ENCODE measurements at places on chromosomes 12 and 14.

DNA sequence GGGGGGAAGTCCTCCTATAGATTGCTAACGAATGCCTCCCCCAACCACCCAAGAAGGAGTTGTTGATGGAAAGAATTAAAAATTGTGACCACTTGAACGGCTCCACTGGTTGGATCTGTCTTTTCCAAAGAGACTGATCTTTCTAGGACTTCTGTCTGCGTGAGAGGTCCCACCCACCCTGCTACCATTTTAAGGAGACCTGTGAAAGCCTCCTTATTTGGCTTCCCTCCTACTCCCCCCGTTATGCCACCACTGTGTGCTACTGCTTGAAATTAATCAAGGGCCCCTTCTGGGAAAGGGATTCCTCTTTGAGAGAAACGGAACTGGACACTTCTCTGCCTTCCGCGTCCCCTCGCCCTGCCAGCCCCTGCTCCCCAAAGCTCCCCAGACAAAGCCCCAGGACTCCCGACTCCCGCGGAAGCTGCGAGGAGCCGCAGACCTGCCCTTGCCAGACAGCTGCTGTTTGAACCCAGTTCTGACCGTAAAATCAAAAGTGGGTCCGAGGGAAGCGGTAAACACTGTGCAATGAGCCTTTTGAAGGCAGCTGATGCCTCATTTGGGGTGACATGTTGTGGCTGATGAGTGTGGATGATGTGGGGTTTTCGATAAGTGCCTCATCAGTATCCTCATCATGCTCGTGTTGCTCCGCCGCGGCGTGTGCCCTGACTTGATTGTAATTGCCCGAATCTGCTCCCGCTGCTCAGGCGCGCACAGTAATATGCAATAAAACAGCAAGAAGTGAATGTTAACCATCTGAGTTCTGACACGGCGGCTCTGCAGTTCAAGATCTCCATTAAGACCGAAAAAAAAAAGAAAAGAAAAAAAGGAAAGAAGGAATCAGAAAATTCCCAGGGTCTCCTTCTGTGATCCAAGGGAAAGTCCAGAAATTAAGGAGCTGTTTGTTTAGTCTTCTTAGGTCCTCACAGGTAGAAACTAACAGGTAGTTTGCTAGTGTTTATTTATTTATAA lies 48.2 kb downstream of the MBIP start:
- DNase-seq: peak; percentile 62

GRCh38 chr14:56630707-56631106 lies 51.1 kb downstream of the TMEM260 start:
- DNase-seq: no peak

- no peak for DNase-seq
Observed at GRCh38 chr12:118790578-118790977, 190.8 kb upstream of the SRRM4 start.

DNA sequence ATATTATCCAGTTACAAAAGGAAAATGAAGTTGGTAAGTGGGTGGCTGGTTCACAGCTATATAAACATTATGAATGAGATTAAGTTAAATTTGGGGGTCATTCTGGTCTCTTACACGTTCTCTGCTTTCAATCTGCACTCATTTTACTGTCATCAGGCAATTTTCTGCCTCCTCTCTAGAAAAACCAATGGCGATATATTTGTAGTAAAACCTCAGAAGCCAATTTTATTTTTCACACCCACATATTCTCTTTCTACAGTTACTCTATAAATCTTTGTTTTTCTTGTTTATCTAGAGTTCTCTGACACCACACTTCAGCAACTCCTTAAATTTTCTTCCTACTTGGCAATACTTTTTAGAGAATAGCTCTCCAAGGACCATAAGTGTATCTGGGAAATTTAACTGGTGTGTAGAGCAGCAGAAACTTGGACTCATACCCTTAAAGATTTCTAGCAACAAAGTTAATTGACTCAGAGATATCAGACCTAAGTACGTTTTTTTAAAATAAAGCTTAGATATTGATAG lies 926.9 kb downstream of the TMTC2 start:
- DNase-seq: no peak

DNA sequence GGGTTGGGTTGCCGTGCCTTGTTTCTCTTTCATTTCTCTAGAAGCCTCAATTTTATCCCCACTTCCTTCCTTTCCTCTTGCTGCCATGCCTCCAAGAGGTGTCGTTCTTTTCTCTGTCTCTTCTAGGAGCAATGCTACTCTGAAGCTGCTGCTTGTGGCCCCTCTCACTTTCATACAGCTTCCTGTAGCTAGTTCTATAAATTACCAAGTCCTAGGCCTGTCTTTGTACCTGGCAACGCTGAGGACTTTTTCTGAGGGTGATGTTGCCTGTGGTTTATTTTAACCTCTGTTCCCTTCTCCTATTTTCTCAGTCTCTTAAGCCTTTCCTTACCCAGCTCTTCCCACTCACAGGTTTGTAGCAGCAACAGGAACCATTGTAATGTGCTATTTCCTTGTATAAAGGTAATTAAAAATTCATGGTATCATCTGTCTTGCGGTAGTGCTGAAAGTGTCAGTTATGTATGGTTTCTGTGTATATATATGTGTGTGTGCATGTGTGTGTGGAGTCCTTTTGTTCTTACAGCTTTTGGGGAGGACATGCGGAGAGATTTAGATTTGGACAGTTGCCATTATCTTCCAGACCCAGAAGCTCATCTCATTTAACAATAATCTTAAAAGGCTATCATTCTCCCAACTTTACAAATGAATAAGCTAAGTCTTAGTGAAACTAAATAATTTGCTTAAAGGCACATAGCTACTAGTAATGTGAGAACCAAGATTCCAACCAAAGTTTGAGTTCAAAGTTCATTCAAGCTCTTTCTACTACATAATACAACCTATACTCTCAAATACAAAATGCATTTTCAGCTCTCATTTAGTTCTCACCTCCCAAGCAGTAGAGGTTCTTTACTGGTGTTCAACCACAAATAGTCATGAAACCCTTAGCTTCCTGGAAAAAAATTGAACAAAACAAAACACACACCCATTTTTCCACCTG lies 43.8 kb downstream of the DDHD1 start:
- DNase-seq: no peak

DNA sequence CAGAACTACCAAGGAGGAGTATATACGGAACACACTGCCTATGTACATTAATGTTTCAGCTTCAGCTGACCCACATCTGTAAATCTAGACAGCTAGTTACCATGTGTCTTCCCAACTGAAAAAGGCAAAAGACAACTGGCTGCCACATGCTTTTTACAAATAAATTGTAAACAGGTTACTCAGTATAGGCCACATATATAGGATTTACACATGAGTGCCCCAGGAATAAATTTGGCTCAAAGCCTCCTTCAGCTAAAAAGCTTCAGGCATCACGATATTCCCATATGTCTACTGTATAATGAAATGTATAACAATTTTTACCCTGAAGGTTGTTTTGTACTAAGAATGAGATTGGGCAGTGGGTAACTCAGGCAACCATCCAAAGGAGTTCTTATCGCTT lies 175.9 kb upstream of the BMP4 start:
- no peak for DNase-seq
